ENCODE measurements at places on chromosomes 13 and 19.
A peak's percentile ranks its signal among the peaks of the same experiment; 100 is the strongest.

GRCh38 chr13:48230541-48230940 is 2.5 kb upstream of the ITM2B start:
- DNase-seq = no peak

GRCh38 chr13:20294497-20294896 is 62.4 kb upstream of the GJB6 start:
- no peak for DNase-seq

- no peak for DNase-seq
Observed at GRCh38 chr13:29676941-29677452, 81.5 kb upstream of the SLC7A1 start.

- DNase-seq = no peak
Observed at GRCh38 chr19:38739440-38740256, 4.6 kb downstream of the CAPN12 start.

GRCh38 chr19:1811942-1812425 is at the start of gene ATP8B3:
Gene ATP8B3 (minus strand): TSS chr19:1812276. CDS start chr19:1811736, 540 bp downstream.
- no peak for DNase-seq

GRCh38 chr19:23481043-23481442 is 85.8 kb upstream of the ZNF91 start:
- no peak for DNase-seq

- no peak for DNase-seq
Observed at GRCh38 chr19:16355293-16356043, 30.8 kb downstream of the KLF2 start.

- DNase-seq = no peak
Observed at GRCh38 chr19:10662384-10663251, 8.5 kb downstream of the ILF3 start.

DNA sequence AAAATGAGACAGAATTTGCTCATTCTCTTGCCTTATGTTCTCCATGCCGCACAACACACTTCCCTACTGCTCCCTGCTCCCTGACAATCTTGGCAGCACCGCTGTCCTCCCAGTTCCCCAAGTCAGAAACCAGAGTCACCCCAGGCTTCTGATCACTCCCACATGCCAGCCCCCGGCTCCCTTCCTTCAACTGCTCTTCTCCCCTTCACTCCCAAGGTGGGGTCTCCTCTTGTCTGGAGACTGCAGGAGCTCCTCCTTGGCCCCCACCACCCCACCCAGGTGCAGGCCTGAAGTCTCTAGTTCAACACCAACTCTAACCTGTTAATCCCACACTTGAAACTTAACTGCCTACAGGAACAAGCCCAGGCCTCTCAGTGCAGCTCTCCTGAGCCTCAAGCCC is 16.8 kb upstream of the AKAP8 start:
- DNase-seq = no peak

DNA sequence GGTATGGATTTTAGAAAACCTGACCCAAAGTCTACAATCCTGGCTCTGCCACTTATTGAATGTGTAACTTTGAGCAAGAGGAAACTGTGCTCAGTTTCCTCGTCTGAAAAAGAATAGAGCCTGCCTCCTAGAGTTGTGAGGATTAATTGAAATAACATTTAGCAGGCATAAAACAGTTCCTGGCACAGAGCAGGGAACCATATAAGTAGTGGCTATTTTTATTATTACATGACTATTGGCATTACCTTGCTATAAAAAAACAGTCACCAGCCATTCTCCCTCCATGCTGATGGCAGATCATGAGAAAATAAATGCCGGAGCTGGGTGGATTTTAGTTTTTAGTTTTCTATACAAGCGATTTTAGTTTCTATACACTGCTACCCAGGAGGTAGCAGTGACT is 5.8 kb downstream of the DOCK9 start:
- DNase-seq = no peak

DNA sequence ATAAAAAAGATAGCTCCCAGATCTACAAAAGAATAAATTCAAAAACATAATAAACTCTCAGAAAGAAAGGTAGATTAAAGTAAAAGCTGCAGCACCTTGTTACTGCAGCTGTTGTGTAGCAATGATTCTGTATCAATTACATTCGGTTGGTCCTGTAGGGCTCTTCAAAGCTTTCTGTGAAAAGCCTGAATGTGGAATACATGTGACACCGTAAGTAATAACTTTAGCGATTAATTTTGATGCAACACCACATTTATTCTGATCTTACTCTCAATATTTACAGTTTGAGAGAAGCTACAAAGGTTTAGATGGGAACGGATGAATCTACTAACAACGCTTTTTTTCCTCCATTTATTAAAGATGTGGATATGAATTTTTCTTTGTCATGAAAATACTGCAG is 279.2 kb downstream of the DACH1 start:
- DNase-seq = no peak

- peak; percentile 82 for DNase-seq
Observed at GRCh38 chr13:96053003-96053703, at the start of gene UGGT2. Gene UGGT2 (minus strand): TSS chr13:96053401. CDS start chr13:96053312, 89 bp downstream.

DNA sequence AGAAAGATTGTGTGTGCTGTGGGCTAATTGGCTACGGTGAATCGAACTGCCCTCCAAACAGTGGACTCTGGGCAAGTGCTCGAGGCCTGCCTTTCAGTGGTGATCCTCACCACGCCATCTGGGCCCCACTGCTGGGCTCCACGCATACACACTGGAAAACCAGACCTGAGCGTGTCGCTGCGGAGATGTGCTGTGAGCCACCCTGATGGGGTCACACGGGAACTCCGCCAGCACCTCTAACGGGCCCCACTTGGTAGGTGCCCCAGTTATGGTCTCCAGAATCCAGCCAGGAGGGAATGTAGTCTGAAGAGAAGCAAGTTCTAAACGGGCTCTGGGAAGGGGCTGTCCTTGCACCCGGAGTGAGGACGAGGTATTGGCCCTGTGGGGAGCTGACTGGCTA is 39.3 kb downstream of the C13orf46 start:
- DNase-seq = no peak

GRCh38 chr13:61463024-61463423 is 47.4 kb upstream of the PCDH20 start:
- DNase-seq = no peak

GRCh38 chr13:105365831-105366230 is 1169.6 kb downstream of the EFNB2 start:
- DNase-seq = no peak

DNA sequence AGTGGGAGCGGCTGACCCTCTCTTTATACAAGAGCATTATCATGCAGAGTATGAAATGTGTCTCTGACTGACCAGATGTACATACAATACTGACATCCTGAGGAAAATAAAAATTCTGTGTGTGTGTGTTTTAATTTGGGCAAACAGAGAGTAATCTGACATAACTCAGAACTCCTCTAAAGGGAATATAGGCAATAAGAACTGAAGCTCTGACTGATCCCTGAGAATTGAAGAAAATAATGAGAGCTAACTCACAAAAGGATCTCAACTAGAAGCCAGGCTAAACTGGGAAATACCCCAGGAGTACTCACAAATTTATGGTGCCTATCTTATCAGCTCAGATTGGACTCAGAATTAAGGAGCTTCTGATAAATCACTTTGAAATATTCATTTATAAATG is 539.9 kb downstream of the OLFM4 start:
- no peak for DNase-seq

DNA sequence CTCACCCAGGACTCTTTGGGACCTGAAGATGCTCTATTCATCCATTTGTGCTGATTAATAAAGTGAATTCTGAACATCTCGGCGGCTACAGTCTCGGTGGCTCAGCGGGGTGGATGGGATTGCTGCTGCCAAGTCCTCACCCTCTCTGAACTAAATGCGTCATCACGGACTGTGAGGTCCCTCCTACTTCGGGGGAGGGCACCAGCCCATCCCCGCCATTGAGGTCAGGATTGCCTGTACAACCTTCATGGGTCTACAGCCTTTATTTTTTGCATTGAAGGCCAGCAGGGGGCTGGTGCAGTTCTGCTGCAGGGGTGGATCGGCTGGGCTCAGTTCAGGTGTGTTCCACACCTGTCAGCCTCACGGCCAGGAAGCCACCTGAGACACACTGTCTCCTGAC is 181.8 kb downstream of the COL4A1 start:
- DNase-seq = no peak

GRCh38 chr13:99281811-99282263 is 23.7 kb upstream of the GPR18 start:
- no peak for DNase-seq

- DNase-seq = no peak
Observed at GRCh38 chr13:52348983-52349780, 56.8 kb downstream of the THSD1 start.

- no peak for DNase-seq
Observed at GRCh38 chr13:44259045-44260027, 114.3 kb upstream of the SERP2 start.

DNA sequence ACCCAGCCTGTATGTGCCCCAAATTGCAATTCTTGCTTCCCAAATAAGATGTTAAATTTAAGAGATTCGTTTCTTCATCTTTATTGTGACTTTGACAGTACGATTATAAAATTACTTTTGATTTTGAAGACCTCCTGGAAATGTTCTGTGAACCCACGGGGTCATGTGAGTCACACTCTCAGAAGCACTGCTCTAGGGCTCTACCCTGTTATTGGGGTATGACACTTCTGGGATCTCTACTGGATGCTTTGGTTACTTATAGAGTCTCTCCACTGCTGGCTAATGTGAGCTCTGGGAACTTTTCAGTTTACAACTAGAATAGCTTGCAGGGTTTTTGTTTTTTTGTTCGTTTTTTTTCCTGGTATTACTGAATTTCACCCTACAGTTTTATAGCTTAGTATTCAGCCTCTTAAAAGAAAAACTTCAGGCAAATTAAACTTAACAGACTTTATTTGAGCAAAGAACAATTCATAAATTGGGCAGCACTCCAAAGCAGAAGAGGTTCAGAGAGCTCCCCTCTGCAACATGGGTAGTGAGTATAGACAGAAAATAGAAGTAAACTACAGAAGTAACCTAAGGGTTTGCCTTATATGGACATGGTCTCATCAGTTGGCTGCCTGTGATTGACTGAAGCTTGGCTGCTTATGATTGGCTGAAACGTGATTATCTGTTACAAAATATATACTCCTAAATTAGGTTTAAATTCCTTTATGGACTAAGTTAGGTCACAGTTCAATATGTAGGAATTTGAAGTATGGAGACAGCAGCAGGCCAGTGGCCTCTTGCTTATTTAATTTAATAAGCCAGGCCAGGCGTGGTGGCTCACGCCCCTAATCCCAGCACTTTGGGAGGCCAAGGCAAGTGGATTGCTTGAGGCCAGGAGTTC is 28.5 kb upstream of the PSPC1 start:
- no peak for DNase-seq

- DNase-seq = no peak
Observed at GRCh38 chr19:19443283-19443682, 37.8 kb downstream of the GATAD2A start.

- peak; percentile 31 for DNase-seq
Observed at GRCh38 chr13:23500849-23501248, 67.3 kb upstream of the SACS start.

- no peak for DNase-seq
Observed at GRCh38 chr13:99254830-99255229, 3.3 kb downstream of the GPR18 start.

GRCh38 chr13:84917252-84917878 is 881.9 kb downstream of the SLITRK6 start:
- DNase-seq = no peak

DNA sequence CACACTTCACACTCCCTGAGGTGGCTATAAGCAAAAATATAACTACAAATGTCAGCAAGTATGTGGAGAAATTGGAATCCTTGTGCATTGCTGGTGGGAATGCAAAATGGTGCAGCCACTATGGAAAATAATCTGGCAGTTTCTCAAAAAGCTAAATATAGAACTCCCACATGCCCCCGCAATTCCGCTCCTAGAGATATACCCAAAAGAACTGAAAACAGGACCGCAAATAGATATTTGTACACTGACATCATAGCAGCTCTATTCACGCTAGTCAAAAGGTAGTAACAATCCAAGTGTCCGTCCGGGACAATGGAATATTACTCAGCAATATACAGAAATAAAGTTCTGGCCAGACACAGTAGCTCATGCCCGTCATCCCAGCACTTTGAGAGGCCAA is 31.5 kb upstream of the TPM4 start:
- no peak for DNase-seq

GRCh38 chr13:29472332-29472961 is 123.0 kb downstream of the SLC7A1 start:
- no peak for DNase-seq

GRCh38 chr19:33194886-33195644 is 935 bp downstream of the LRP3 start:
- DNase-seq = no peak

DNA sequence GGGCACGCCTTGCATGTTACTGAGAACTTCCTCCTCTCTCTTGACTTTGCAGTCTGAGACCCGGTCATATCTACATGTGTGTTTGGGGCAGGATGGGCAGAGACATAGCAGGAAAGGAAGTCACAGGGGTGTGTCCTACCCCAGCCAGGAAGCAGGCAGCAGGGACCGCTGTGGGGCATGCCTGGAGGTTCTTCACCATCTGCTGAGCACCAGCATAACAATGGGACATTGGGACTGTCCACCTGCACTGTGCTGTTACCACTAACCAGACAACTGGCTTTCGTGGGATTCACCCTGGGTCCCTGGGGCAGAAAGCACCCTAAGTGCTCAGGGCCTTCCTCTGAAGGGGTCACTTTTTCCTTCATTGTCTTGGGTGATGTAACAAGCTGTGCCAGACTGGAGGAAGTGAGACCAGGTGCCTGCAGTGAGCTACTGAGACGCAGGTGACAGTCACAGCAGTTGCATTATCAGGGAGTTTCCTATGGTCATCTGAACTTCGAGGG is 2.6 kb upstream of the HAUS5 start:
- no peak for DNase-seq

GRCh38 chr13:26557051-26557392 is 461 bp upstream of the WASF3 start:
- DNase-seq = no peak

DNA sequence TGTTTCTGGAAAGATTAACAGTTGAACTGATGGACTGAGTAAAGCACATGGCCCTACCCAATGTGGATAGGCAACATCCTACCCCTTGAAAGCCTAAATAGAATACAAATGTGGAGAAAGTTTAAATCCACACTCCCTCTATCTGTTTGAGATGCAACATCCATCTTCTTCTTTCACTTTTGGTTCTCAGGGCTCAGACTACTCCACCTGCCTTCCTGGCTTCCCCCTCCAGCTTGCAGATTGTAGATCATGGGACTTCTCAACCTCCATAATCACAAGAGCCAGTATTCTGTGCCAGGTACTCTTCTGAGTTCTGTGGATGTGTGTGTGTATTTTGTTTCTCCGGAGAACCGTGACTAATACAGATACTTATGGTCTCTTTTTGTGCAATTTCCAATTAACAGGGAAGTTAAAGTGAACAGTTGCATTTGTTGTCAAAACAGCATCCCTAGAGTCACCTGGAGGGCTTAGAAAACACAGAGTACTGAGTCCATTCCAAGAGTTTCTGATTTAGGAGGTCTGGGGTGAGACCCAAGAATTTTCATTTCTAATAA is 590.3 kb upstream of the MIR17HG start:
- DNase-seq = no peak

- no peak for DNase-seq
Observed at GRCh38 chr13:71789693-71790329, 77.2 kb downstream of the DACH1 start.

- DNase-seq = peak; percentile 86
Observed at GRCh38 chr13:57629821-57630235, 1.7 kb upstream of the PCDH17 start.

All from T1000 (cell line).